Glutamatergic neuron (in vitro differentiated cells): ENCODE measurements at places on chromosomes 6 and 20. TPM values are rescaled to one million over a fixed set of nuclear protein-coding genes. Genes with fewer than 3 reads are reported as not detected.

Gene NR2E1
- not detected for total RNA-seq

Gene TNF
- not detected for total RNA-seq

Gene LY6G6D
- total RNA-seq: not detected

Gene NNAT
- 1,047 TPM for total RNA-seq

Gene SLC22A3
- total RNA-seq: not detected

Gene TTBK1
- 47.3 TPM for total RNA-seq

Gene FNDC11
- total RNA-seq: 9.3 TPM

Gene BMP7
- total RNA-seq: 8.7 TPM

DNA sequence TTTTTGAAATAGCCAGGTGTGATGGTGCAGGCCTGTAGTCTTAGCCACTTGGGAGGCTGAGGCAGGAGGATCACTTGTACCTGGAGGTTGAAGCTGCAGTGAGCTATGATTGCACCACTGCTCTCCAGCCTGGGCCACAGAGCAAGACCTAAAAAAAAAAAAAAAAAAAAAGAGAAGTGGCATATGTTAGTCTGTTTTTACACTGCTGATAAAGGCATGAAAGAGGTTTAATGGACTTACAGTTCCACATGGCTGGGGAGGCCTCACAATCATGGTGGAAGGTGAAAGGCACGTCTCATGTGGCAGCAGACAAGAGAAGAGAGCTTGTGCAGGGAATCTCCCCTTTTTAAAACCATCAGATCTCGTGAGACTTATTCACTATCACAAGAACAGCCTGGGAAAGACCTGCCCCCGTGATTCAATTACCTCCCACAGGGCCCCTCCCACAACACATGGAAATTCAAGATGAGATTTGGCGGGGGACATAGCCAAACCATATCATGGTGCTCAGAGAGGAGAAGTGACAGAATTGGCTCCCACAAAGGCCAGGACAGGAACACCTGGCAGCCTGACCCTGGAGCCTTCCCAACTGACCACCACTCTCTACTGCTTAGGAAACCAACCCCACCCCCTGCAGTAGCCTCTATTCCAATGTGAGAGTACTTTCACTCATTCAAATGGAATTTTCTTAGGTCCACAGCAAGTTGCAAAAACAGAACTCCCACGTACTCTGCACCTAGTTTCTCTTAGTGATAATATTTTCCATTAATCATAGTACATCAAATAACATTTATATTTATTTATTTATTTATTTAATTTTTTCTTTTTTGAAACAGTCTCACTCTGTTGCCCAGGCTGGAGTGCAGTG lies 29.8 kb downstream of the ARHGAP40 start:
- no peak for DNase-seq

- no peak for DNase-seq
Measured at GRCh38 chr6:152050451-152051195, 243.1 kb downstream of the ESR1 start.

GRCh38 chr20:33727115-33727479 lies 4.7 kb upstream of the ZNF341 start:
- no peak for DNase-seq

DNA sequence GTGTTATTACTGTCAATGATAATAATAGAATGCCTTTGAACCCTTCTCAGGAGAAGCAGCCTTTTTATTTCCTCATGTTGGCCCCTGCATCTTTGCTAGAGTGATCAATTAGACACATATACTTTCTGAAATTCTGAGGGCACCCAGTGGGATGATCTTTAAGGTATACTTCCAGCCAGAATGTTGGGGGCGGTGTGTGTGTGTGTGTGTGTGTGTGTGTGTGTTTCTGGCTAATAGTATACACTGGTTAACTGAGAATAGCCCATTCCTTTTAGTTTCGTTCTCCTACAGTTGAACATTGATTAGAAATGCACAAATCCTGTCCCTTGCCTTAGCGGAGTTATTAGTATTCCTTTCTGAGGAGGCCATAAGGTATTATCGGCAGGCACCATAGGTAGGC lies 41.7 kb upstream of the CCDC167 start:
- no peak for DNase-seq

DNA sequence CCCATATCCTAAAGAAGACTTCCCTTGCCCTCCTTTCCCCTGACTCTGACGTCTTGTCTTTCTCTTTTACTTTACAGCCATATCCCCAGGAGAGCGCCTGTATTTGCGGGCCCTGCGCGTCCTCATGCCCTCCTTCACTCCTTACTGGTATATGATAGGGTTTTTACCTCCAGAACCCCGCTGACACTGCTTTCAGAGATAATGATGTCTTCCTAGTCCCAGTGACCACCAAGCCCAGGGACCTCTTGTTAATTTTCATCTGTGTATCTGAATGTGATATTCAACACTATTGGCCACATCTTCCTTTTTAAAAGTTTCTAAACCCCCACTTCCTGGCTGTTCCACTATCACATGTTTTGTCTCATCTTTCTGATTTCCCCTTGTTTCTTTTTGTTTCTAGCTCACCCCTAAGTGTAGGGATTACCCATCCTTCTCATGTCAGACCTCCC lies 102.0 kb downstream of the HIVEP1 start:
- DNase-seq: no peak

GRCh38 chr6:55964136-55964535 lies 88.7 kb upstream of the BMP5 start:
- no peak for DNase-seq
